ENCODE measurements at places on chromosomes 4 and X.

DNA sequence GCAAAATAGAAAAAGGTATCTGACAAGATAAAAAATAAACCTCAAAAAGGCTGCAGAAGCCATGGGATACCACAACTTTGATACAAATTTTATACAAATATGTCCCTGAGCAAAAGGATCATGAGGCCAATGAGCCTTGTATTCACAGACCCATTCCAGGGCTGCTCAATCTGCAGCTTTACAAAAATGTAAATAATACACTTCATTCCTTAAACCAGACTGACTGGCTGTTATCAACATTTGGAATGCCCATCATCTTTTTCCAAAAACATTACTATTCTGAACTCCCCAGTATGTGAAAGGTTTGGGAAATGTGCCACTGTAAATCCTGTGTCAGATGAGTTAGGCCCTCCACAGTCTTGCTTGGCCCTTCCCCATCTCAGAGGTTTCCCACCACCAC is 25.5 kb downstream of the SCARB2 start:
- DNase-seq: no peak

DNA sequence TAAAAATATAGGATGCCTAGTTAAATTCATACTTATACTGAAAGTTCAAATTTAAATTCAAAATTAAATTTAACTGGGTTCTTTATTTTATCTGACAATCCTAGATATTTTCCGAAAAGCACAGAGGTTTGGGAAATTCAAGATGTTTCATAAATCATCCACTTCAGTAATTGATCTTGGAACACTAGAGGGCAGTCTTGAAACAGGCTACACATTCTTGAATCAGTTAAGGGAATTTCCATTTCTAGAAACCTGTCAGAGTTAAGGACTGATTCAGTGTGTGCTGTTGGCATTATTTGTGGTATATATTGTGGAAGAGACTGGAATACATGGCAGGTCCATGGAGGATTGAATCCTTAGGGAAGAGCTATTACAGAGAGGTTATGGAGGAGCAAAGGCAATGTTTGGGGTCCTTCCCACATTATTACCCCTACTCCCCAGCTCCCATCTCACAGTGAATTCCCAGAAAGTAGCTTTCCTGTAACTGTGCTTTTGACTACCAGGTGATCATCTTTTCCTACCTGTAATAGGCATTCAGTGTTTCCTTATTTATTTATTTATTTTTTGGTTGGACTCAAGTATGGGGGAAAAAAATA is 92.9 kb downstream of the EGF start:
- peak; percentile 63 for DNase-seq

DNA sequence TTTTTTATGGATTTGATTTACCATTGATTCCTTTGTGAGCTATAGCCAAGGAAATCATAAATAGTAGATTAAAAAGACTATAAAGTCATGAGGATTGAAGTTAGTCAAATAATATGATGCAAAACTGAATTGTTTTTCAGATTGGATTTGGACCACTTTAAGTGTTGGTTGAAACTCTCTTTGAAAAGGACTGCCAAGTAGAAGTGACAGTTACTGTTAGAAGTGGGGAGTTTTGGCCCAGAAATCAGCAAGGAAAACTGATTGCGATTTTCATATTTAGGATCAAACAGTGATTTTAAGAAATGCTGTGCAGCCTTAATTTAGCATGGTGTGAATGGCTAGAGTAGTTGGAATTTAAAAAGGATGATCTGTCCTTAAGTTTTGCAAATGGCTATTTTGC is 4.9 kb downstream of the ADGRL3 start:
- no peak for DNase-seq

DNA sequence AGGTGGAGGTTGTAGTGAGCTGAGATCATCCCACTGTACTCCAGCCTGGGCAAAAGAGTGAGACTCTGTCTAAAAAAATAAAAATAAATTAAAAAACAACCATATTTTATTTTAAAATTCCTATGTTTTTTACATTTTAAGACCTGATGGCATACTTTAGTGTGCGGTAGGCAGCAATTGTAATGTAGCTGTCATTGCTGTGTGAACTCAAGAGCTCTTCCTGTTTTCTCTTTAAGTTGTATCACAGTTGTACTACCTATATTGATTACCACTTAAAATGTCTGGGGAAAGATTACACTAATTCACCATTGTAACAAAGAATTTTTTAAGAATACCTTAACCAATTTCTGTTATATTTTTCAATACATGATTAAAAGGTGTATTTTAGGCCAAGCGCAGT is 27.3 kb downstream of the ABCE1 start:
- DNase-seq: no peak

GRCh38 chrX:5528057-5528456 is 700.6 kb downstream of the NLGN4X start:
- DNase-seq: no peak

DNA sequence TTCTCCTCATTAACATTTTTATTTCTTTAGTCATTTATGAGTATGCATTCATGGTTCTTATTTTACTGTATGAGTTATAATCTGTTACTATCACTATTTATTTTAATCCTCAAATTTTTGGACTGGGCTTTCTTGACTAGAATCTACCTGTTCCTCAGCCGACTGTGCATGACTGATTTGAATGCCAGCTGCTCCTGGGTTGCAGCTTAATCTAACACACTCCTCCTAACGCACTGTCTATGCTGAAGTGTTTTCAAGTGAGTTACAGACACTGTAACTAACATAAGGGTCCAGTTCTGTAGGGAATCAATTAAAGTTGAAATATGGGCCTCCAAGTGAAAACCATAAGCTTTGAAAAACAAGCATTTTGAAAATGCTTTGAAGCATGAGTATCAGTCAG is 137.4 kb upstream of the ARSJ start:
- no peak for DNase-seq

DNA sequence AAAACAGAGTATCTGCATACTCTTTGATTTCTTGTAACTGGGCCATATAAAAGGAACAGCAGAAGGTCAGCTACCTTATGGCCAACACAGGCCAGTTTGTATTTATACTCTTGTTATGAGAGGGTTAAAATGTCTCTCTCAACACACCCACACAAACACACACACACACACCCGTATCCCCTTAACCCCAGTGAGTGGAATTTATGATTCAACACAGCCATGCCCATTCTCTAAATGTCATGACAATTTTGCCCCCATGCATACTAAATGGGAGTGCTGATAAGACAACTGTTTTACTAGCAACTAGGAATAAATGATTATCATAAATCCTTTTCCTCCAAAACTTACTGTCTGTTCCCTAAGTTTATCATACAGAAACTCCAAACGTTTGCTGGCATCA is 22.1 kb upstream of the SCD5 start:
- no peak for DNase-seq

GRCh38 chr4:15149839-15150592 is 147.7 kb downstream of the CPEB2 start:
- DNase-seq: no peak

DNA sequence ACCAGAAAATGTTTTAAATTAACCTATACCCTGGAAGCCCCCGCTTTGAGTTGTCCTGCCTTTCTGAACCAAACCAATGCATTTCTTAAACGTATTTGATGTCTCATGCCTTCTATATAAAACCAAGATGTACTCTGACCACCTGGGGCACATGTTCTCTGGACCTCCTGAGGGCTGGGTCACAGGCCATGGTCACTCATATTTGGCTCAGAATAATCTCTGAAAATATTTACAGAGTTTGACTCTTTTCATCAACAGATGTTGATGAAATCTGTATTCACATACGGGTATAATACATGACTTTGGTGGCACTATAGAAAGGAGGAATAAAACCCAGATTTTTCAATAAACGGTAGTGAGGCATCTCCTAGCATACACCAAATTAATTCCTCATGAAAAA is 55.7 kb downstream of the STAP1 start:
- no peak for DNase-seq

- DNase-seq: no peak
Observed at GRCh38 chrX:87110142-87110541, 407.5 kb upstream of the KLHL4 start.

DNA sequence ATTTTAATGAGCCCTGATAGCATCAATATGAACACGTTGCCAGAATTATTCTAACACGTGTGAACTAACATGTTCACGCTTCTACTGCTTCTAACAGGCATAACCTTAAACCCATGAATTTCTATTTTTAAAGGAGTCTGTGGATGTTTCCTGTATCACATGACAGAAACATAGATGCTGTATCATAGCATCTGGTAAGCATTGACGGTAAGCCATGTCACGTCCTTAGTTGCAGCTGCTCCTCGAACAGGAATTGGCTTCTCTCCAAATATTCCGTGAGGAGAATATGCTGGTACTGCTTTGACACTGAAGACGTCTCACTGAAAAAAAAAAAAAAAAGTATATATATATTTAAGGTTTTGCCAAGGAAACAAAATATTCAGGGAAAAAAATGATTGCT is 105.1 kb upstream of the MXRA5 start:
- DNase-seq: no peak

DNA sequence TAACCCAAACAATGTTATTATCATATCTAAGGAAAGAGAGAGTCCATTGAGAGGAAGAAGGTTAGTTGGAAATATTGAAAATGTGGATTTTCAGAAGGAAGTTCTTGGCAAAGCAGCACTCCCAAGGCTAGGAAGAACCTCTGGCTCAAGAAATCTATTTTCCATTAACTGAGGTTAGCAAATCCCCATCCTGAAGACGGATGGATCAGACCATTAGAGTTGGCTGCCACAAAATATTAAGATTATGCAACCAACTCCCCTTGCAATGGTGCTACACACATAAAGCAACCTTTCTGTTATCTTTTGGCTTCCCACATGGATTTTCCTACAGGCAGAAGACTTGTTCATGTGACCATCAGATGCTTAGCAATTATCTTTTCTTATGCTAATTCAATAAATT is 96.3 kb downstream of the COL4A6 start:
- DNase-seq: no peak

GRCh38 chrX:112874175-112874574 is 33.5 kb upstream of the AMOT start:
- no peak for DNase-seq

- DNase-seq: no peak
Observed at GRCh38 chr4:40192114-40193015, 4.5 kb upstream of the RHOH start.

- no peak for DNase-seq
Observed at GRCh38 chr4:94519925-94520789, 68.4 kb downstream of the PDLIM5 start.

DNA sequence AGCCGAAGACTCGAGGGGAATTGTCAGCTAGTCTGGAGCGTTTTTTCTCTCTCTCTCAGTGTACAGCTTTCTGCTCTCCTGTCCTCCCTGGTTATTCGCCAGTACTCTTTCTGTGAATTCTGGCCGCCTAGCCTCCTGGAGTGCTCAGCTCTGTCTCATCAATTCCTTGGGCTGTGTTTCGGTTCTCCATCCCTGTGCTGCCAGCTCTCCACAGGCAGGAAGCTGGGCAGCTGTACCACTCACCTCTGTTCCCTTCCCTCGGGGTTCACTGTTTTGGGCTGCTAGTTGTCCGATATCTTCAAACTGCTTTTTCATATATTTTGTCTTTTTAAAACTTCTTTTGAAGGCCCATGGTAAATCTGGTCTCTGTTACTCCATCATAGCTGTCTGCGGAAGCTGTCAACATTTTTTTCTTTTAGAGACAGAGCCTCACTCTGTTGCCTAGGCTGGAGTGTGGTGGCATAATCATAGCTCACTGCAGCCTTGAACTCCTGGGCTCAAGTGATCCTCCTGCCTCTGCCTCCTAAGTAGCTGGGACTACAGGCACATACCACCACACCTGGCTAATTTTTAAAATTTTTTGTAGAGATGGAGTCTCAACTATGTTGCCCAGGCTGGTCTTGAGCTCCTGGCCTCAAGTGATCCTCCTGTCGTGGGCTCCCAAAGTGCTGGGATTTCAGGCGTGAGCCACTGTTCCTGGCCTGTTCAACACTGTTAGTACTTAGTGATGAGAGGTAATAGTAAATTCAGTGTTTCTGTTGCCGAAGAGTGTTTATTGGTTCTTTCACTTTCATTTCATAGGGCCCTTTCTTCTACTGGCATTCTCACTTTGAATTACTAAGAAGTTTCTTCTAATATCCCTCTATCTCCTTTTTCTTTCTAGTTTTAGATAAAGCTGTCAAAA is 18.6 kb downstream of the ZCCHC4 start:
- peak; percentile 39 for DNase-seq

GRCh38 chr4:82811838-82812341 is 13.3 kb upstream of the SCD5 start:
- no peak for DNase-seq

- no peak for DNase-seq
Observed at GRCh38 chr4:95507147-95507546, 41.6 kb downstream of the UNC5C start.

- DNase-seq: peak; percentile 3
Observed at GRCh38 chrX:45172890-45173289, 27.8 kb downstream of the DIPK2B start.

GRCh38 chrX:47683184-47683828 is 24.3 kb upstream of the UXT start:
- DNase-seq: no peak

DNA sequence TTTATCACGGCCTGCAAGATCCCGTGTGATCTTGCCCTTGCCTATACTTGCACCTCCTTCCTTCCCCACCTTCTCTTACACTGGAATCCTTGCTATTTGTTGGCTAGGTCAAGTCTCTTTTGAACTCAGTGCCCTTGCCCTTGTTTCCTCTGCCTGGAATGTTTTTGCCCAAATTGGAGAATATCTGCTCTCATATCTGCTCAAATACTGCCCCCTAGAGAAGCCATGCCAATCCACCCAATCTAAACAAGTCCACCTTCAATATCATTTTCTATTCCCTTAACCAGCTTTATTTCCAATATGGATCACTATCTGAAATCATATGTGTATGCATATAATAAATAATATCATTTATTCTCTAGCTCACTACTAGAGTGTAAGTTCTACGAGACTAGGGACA is 1044.2 kb upstream of the FTHL17 start:
- DNase-seq: no peak

DNA sequence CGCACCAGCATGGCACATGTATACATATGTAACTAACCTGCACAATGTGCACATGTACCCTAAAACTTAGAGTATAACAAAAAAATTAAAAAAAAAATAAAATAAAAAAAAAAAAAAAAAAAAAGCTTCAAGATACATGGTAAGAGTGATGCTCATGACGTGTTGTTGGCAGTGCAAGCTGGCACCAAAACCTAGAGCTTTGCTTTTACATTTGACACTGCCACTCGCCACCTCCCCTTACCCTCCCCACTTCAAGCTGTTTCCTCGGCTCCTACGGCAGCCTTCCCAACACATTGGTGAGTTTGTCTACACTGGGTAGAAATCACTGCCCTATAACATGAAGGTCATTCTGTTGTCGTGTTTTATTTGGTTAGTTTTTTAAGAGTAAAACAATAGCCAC is 197.6 kb upstream of the ANXA3 start:
- DNase-seq: no peak

- no peak for DNase-seq
Observed at GRCh38 chr4:78634011-78634664, 82.6 kb downstream of the ANXA3 start.

- no peak for DNase-seq
Observed at GRCh38 chr4:130125467-130125866, 1029.5 kb downstream of the C4orf33 start.

All from activated CD4-positive, alpha-beta T cell treated with anti-CD3 and anti-CD28 coated beads, Interleukin-2, Interleukin-4, amounts not matched to agents 100 ng/mL and 50 ng/mL, durations not matched to agents 16 hours and 8 hours (primary cell).